ENCODE measurements at places on chromosomes 2 and 18.

- DNase-seq = no peak
Measured at GRCh38 chr2:214075456-214075855, 335.4 kb upstream of the VWC2L start.

DNA sequence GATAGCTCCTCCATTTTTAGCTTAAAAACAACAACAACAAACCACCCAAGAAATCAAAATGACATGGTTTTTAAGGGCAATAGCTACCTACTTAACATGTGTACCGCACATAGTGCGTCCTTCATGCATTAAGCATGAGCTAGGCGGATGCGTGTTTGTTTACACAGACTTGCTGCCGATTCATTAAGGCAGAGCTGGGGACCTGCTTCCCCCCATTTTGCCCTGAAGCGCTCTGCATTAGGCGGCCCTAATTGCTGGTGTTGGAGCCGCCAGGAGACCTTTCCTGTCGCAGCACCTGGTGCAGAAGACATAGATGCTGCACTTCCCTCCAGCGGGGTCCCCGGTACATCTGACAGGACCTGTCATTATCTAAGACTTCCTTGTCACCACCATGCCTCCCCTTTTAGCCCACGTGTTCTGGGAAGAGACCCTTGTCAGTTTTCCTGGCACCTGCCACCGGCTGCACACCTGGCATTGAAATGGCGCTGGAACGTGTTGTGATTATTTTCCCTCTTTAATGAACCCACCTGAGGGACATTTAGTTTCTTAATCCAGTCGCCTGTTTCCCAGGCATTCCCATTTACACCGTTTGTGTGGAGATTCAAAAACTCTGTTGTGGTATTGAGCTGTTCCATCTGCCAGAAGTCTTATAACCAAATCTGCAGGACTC, 261.1 kb upstream of the RAB12 start:
- DNase-seq = no peak

DNA sequence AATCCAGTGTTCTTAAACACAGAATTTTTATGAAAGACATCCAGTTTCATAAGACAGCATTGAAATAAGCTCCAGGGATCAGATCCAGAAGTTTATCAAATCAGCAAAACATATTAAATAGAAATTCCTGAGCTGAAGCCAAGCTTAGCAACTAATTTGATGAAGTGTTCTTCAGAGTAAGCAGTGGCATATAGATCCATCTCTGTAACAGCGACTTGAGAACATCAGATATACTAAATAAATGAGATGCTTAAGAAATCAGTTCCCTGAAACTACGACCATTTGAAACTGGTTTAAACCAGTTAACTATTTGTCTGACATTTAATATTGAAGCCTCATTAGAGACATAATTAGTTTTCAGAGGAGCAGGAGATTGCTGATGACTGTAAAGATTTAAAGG, 34.1 kb downstream of the PPP1R1C start:
- DNase-seq = no peak

GRCh38 chr18:23213200-23213599, 77.9 kb downstream of the CABLES1 start:
- no peak for DNase-seq

- no peak for DNase-seq
Measured at GRCh38 chr2:41900101-41900577, 147.7 kb upstream of the PKDCC start.

DNA sequence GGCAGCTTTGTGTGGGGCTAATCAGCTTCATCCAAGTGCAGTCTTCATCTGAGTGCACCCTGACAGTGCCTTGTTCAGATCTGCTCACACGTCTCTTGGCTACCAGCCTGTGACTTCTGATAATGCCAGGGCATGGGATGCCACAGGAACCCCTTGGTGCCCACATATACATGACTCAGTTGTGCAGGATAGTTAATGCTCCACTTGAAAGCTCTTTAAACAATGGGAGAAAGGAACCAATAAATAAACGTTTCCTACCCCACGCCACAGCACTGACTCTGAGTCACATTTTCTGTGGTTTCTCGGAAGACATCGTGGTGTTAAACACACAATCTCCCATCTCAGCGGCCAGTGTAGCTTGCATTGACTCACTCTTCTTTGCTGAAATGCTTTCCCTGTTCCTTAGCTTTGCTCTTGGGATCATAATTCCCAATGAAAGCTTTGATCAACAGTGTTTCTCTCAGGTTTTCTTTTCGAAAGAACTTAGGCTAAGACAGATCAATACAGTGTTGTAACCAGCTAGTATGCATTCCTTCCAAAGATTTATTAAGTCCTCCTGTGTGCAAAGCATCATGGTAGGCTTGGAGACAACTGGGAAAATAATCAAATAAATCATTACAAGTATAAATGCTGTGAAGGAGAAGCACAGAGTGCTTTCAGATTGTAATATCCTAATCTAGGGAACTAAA, 142.0 kb downstream of the COPS8 start:
- DNase-seq = no peak

GRCh38 chr2:79511320-79511951, 1.4 kb upstream of the CTNNA2 start:
- DNase-seq = no peak

GRCh38 chr2:68027959-68028358, 34.8 kb downstream of the C1D start:
- no peak for DNase-seq

DNA sequence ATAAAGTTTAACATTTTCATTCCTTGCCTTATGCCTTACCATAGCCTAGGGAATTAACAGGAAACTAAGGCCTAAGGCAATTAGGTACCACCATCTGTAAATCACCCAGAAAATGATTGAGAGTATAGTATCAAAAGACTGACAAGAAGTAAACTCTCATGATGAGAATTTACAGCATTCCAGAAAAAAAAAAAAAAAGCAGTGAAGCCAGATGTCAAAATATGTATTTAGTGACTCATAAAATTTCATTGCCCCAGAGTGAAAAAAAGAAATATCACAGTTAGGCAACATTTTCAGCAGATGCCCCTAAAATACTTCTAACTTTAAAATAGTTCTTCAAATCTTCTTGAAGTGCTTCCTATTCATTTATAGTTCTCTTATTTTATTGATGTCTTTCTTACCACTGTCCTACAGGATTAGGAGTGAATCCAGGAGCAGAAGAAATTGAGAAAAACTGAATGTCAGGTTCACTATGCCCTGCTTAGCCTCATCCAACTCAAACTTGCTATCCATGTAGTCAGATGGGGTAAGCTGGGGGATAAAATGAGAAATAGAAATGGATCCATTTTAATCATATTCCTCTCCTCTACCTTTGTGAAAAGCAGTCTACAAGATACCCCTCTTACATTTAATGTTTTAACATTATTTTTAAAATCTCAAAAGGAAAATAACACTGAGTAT, 57.3 kb upstream of the TANK start:
- DNase-seq = no peak

DNA sequence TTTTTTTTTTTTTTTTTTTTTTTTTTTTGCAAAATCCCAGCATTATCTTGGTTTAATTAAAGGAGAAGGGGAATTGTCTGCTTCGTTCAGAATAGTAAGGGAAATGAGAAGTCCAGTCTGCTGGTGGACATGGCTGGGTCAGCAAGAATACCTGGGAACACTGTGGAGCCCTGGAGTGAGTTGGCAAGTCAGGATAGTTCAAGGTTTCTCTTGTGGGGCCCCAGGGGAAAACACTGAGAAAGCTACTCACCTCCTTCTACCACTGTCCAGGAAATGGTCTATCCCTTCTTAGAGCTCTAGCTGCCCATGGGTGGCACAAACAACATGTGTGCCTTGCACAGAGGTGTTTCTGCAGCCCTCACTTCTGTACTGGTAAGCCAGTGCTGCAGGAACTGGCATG, 169.1 kb upstream of the SIX2 start:
- no peak for DNase-seq

DNA sequence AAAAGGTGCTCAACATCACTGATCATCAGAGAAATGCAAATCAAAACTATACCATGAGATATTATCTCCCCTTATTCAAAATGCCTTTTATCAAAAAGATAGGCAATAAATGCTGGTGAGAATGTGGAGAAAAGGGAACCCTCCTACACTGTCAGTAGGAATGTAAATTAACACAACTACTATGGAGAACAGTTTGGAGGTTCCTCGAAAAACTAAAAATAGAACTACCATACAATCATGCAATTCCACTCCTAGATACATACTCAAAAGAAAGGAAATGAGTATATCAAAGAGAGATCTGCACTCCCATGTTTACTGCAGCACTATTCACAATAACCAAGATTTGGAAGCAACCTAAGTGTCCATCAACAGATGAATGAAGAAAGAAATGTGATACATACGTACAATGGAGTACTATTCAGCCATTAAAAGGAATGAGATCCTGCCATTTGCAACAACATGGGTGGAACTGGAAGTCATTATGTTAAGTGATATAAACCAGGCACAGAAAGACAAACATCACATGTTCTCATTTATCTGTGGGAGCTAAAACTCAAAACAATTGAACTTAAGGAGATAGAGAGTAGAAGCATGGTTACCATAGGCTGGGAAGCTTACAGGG, 63.8 kb downstream of the MAP4K3 start:
- no peak for DNase-seq

DNA sequence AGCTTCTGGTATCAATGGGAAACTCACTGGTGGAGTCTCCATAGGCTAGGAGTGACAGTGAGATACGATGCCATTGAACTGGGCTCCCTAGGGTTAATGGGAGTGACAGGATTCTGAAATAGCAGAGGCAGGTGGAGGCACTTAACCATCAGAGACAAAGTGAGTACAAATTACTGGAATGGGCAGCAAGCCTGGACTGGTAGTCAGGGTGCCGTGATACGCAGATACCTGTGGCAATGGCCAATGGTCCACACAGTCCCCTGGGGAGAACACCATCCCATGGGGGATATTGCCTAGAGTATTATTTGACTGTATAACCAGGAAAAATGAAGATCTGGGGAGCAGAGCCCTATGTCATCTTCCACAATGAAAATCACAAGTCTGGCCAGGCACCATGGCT, 17.3 kb downstream of the CHCHD5 start:
- no peak for DNase-seq

DNA sequence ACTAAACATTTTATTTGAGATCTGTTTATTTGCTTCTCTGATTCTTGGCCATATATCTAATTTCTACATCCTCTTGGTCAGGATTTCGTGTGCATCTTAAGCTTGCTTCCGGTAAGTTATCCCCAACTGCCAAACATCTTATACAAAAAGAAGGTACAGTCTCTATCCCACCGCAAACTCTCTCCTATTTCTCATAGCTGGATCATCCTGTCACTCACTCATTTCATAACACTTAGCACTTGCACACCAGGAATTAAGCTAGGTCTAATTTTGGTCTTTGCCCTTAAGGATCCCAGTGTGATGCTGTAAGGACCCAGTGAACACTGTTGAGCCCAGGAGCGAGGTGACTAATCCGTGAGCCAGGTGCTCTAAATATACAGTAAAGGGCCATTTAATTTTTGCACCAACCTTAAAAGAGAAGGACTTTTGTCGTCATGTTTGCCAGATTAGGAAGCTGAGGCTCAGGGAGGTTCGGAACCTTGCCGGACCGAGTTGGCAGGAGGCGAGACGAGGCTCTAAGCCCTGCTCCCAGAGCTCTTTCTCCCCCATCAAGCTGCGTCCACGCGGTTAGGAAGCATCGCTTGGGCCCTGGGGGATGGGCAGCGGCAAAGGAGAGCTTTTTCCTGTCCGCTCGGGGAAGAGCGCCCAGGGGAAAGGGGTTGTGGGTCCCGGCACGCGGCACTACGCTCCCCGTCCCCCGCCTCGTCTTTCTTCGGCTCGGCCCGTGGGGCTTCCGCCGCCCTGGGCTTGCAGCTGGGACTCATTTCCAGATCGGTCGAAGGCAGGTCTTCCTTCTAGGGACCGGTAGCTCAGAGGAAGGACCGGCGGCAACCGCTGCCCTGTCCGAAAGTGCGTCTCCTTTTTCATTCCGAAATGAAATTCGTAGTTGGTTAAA, 4.1 kb upstream of the ITPRIPL1 start:
- no peak for DNase-seq

- no peak for DNase-seq
Measured at GRCh38 chr2:56713161-56713676, 529.4 kb downstream of the CCDC85A start.

GRCh38 chr2:169036736-169037440, 5.8 kb upstream of the ABCB11 start:
- no peak for DNase-seq

- no peak for DNase-seq
Measured at GRCh38 chr2:54372361-54372760, 83.8 kb upstream of the SPTBN1 start.

- DNase-seq = no peak
Measured at GRCh38 chr2:239778042-239778851, 246.9 kb downstream of the NDUFA10 start.

- no peak for DNase-seq
Measured at GRCh38 chr18:74876630-74877243, 279.1 kb downstream of the ZNF407 start.

DNA sequence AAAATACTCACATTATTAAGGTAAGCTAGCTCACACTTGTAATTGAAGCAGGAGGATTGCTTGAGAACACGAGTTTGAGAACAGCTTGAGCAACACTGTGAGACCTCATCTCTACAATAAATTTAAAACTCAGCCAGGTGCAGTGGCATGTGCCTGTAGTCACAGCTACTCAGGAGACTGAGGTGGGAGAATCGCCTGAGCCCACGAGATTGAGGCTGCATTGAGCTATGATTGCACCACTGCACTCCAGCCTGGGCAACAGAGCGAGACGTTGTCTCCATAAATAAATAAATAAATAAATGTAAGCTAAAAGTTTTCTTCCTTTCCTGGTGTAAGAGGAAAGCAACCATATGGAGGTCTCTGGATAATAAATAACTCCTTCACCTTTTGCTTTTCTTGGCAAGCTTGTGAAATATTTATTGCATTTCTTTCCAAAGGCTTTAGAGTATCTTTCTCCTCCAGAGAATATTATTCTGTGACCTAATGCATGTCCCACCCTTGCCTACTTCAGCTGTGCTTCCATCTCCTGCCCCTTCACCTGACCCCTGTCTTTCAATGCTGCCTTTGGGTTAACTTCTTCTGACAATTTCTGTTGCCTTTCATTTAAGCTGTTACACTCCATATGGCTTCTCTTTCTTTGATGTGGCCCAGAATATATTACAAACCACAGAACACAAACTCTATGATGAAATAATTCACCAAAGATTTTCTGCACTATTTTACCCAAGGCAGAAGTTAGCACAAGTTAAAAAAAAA, 280.7 kb upstream of the RND3 start:
- no peak for DNase-seq

- no peak for DNase-seq
Measured at GRCh38 chr2:46202453-46202852, 94.8 kb upstream of the EPAS1 start.

- DNase-seq = no peak
Measured at GRCh38 chr2:205957452-205958154, 128.4 kb downstream of the INO80D start.

DNA sequence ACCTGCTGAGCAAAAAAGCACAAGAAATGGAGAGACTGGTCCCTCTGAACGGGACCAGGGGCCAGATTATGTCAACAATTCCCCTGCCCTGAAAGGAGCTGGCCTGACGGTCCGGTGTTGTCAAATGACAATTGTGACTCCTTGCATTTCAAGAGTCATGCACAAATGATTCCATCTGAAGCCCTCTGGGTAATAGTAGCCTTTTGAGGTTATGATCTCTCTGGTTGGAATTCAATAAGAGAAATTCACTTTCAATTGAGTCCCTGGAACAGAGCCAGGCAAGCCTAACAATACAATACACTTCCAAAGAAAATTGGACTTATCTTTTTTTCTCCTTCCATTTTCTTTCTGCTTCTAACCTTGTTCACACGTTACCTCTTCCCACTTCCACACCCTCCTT, 116.9 kb downstream of the C1D start:
- DNase-seq = no peak
